ENCODE measurements at places on chromosomes 12 and 14. TPM values are rescaled to one million over a fixed set of nuclear protein-coding genes. Genes with fewer than 3 reads are reported as not detected.

The HCAR2 gene
- total RNA-seq, result not detected

The PTCSC3 gene
- total RNA-seq, result not detected

The DNAH10 gene
- total RNA-seq, result 0.09 TPM

The PPP2R5E gene
- 59.0 TPM for total RNA-seq

- no peak for DNase-seq
Observed at GRCh38 chr14:53161758-53162435, 8.8 kb upstream of the DDHD1 start.

DNA sequence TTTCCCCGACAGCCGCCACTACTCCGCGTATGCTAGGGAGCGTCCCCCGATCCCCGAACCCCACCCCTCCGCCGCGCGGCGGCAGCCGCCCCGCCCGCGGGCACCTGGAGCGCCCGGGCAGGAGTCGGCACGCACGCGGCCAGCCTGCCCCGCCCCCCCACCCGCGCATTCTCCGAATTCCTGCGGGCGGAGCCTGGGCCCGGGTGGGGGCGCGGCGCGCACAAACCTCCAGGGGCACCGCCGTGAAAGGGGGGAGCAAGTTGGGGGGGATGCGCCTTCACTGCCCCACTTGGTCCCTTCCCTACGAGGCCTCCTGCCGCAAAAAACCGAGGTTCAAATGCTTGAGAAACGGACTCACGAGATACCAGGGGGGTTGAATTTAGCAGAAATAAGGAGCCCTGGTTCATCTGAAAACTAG lies 1.7 kb downstream of the AJUBA start:
- DNase-seq, result peak; percentile 76

- no peak for DNase-seq
Observed at GRCh38 chr14:23540141-23540469, 11.5 kb downstream of the ZFHX2 start.

DNA sequence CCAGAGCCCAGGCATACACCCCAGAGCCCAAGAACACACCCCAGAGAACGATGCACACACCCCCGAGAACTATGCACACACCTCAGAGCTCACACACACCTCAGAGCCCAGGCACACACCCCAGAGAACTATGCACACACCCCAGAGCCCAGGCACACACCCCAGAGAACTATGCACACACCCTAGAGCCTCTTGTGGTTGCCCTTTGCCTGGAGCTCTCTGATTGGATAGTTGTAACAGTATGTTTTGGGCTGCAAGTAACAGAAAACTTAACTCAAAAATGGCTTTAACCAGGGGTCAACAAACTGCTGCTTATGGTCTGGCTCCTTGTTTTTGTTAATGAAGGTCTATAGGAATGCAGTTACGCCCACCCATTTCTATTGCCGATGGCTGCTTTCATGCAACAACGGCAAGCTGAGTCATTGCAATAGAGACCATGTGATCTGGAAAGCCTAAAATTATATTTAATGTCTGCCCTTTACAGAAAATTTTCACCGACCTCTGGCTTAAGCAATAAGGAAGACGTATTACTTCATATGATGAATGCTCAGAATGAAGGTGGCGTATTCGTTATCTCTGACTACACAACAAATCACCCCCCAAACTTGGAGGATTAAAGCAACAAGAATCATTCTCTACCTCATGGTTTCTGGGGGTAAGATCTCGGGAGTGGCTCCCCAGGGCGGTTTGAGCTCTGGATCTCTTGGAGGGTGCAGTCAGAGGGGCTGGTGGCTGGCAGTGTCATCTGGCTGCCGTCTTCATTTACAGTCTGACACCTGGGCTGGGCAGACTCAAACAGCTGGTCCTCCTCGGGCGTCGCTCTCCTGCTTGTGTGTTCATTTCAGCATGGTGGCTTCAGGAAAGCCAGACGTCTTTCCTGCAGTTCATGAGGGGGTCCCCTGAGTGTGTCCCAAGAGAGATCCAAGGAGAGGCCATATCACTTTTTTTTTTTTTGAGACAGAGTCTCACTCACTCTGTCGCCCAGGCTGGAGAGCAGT lies 66.3 kb upstream of the NCOR2 start:
- DNase-seq, result no peak

GRCh38 chr12:112971248-112971647 lies 7.1 kb upstream of the OAS2 start:
- no peak for DNase-seq
